ENCODE measurements at places on chromosomes 16 and 17.

DNA sequence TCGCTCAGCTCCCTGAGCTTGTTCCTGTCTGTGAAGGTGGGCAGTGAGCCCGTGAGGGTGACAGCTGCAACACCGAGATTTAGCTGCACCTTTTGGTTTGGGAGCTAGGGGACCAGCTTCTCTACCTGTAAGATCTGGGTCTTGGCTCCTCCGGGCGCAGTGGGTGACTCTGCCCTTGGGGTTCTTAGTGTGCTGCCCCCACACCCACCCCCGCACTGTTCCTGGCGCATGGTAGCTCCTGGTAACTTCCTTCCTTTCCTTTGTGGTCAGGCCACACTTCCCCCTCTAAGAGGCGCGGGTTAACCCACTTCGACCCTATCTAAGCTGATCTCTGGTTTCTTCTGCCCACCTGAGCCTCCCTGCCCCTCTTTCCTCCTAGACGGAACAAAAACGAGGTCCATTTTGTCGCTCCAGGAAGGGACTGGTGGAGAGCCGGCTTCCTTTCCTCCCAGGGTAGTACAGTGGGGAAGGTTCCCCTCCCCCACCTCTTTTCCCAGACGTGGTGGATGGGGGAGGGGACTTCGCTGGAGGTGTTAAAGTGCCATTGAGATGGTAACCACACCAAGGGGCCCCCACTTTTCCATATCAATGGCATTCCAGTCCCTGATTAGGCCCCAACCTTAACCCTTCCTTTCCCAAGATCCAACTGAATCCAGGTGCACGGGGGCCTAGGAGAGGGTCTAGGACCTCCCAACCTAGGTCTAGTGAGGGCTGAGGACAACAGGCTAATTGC lies 4.6 kb upstream of the CLDN9 start:
- no peak for DNase-seq

DNA sequence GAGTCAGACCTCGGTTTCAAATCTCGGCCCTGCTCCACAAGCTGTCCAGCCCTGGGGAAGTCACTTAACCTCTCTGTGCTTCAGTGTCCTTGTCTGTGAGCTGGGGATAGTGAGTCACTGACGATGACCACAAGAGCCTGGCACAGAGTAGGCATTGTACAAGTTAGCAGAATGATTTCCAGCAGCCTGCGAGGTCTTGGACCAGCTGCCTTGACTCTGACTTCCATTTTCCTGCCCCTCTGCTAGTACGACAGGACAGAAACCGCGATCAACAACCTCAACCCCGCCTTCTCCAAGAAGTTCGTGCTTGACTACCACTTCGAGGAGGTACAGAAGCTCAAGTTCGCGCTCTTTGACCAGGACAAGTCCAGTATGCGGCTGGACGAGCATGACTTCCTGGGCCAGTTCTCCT lies 20.7 kb downstream of the CPNE2 start:
- no peak for DNase-seq

- no peak for DNase-seq
These were observed 336.4 kb downstream of the SEC14L1 start for GRCh38 chr17:77476931-77477805.

DNA sequence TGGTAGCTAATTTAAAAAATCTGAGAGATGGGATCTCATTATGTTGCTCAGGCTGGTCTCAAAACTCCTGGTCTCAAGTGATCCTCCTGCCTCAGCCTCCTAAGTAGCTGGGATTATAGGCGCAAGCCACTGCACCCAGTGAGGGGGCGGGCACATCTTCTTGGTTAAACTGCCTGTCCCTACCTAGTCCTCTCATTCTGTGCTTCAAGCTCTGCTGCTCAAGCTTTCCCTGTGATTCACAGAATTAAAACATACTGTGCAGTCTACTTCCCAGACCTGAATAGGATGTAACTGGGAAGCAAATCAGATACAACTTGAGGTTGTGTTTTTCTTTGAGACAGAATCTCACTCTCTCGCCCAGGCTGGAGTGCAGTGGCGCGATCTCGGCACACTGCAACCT lies 2.3 kb downstream of the MRPL38 start:
- no peak for DNase-seq

- no peak for DNase-seq
These were observed 190.9 kb downstream of the WWOX start for GRCh38 chr16:78290395-78290794.

DNA sequence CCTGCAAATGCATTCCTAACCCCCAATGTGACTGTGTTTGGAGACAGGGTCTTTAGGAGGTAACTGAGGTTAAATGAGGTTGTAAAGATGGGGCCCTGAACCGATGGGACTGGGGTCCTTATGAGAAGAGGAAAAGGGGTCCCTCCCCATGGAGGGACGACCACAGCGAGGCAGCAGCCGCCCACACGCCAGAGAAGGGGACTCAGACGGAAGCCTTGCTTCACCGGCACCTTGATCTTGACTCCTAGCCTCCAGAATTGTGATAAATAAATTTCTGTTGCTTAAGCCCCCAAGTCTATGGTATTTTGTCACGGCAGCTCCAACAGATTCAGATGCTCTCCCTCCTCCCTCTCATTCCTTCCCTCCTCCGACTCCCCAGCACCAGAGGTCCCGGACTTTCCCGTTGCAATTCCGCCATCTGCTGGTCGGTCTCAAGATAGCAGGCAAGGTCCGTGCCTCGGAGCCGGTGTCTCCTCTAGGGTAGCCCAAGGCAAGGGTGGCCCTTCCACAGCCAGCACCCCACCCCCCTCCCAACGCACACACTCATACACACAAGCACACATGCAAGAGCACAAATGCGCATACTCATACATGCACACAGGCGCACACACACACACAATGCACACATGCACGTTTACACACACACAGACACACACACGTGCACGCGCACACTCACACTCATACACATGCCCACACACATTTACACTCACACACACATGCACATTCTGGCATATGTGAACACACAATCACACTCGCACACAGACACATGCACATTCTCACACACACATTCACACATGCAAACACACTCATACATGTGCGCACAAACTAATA lies 23.1 kb upstream of the C16orf78 start:
- DNase-seq: peak; percentile 27

Measured in HCT116 (cell line).